Cardiac septum (tissue), 1 donor: ENCODE measurements at places on chromosomes 13 and 19. TPM values are rescaled to one million over a fixed set of nuclear protein-coding genes. Genes with fewer than 3 reads are reported as not detected.

ZNF285 gene
- 3.0 TPM for total RNA-seq

DNA sequence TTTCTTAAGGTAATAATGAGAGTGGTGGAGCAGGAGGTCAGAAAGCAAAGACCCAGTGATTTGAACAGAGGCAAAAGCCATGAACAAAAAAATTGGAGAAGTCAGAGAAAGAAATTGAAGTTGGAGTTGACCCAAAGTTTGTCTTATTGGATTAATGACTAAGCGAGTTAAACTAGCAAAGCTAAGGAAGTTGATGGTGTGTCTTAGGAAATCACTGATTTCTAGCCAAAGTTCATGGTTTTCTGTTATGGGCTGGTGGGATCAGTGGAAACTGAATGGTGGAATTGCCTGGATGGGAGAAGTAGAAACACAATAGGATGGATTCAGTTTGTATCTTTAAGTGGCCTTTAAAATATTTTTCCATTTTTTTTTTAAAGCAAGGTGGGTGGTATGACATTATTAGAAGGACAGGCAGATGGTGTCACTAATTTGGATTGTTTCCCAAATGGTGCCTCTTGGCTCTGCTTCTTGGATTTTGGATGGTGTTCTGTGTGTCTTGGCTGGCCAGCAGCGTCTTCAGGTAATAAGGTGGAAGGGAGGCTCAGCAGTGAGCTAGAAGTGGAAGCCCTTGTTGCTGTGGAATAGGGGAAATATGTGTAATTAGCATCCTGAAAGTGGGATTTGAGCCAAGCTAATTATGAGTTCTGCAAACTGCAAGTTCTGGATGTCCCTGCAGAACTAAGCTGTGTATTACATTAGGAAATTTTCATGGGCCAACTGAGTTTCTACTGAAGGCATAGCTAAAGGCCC lies 302.9 kb downstream of the LMO7 start:
- DNase-seq, result no peak

GRCh38 chr19:43551399-43552197 lies 18.6 kb downstream of the ZNF575 start:
- DNase-seq, result no peak

- no peak for DNase-seq
These were observed 337.6 kb downstream of the SLITRK6 start for GRCh38 chr13:85461621-85462020.

DNA sequence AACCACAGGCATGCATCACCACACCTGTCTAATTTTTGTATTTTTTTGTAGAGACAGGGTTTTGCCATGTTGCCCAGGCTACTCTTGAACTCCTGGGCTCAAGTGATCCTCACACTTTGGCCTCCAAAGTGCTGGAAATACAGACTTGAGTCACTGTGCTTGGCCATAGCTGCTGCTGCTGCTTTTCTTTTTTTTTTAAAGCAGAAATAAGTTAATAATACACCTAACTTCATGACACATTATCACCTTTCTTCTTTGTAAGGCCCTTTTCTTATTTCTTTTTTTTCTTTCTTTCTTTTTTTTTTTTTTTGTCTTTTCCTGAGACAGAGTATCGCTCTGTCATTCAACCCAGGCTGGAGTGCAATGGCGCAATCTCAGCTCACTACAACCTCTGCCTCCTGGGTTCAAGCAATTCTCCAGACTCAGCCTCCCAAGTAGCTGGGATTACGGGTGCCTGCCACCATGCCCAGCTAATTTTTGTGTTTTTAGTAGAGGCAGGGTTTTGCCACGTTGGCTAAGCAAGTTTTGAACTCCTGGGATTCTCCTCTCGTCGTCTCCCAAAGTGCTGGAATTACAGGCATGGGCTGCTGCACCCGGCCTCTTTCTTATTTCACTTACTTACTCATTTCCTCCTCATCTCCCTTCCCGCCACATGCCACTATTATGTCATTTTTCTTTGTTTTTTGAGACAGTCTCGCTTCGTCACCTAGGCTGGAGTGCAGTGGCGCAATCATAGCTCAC lies 8.7 kb downstream of the SHKBP1 start:
- DNase-seq, result no peak

DNA sequence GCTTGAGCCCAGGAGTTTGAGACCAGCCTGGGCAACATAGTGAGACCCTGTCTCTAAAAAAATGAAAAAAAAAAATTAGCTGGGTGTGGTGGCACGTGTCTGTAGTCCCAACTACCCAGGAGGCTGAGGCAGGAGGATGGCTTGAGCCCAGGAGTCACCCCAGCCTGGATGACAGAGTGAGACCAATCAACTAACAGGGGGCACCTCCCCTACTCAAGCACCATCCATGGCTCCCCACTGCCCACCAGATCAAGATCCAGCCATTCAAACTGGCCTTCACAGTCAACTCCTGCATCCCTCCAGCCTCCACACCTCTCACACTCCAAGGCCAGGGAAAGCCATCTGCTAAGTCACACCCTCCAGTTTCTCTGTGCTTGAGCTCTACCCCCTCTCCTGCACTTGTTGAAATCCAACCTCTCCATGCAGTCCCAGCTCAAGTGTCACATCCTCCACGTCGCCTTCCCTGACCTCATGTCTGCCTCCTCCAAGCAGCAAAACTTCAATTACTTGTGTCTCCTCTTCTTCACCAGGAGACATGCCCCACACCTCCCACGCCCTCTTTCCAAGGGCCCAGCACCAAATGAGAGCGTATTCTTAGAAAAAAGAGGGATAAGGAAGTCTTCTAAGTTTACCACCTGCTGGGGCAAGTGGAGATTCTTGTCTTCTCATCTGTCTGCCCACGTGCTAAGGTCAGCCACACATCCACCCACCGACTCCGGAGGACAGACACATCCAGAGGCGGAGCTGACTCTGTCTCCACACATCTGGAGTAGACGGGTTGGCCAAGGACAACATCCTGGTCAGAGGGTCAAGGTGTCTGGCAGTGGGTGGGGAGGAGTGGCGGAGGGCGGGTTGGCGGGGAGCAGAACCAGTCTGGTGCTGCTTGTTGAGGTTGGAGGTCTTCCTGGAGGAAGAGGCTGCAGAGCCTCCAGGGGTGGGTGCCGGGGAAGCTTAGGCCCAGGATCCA lies 974 bp upstream of the CYP4F22 start:
- DNase-seq, result no peak

DNA sequence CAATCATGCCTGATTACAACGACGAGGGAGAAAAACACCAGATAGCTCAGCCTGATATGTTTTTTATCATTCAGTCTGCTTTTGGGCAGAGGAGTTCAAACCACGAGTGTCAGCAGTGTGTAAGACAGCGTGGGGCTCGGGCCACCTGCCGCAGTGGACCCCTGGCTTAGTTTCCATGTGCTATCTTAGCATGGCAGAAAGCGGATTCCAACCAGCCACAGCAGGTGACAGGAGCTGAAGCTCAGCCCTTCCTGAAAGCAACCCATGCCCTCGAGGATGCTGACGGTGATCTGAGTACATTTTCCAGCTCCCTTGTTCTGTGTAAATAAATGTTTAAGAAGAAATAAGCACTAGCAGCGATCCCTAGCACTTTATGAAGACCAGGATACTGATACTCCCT lies 32.2 kb upstream of the MBNL2 start:
- no peak for DNase-seq

- DNase-seq, result no peak
These were observed 115.1 kb upstream of the CACNA1A start for GRCh38 chr19:13621413-13621812.

- DNase-seq, result no peak
These were observed 184.0 kb downstream of the SLC7A1 start for GRCh38 chr13:29411481-29411880.

GRCh38 chr19:50486823-50487515 lies 10.3 kb upstream of the GARIN5A start:
- DNase-seq, result no peak

DNA sequence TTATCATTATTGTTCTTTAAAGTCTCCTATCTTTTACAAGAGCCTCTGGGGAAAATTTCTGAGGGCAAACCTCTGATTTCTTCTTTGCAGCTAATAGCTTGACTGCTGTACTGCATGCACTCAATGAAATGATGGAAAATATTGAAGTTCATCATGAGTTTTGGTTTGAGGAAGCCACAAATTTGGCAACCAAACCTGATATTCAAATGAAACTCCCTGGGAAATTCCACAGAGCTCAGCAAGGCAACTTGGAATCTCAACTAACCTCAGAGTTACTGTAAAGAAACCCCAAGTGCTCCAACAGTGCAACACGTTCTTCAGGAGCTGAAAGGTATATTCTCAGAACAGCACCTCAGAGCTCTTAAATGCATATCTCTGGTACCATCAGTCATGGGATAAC lies 14.2 kb upstream of the RNF6 start:
- DNase-seq, result no peak
